SJSA1 (cell line): ENCODE measurements at places on chromosomes 7 and 10. TPM values are rescaled to one million over a fixed set of nuclear protein-coding genes. Genes with fewer than 3 reads are reported as not detected.

GRCh38 chr7:151304856-151305255, 36.8 kb upstream of the NUB1 start:
- H3K27me3 ChIP-seq, result peaks cover 15% of the 10 kb centered on the region; the same call in 1 of the 2 replicates
- H3K4me1 ChIP-seq, result peaks cover 4% of the 10 kb centered on the region

- H3K4me3 ChIP-seq, result no peak overlapping the region
- no peak overlapping the region for H3K27ac ChIP-seq
- H3K36me3 ChIP-seq, result no peaks in the 10 kb centered on the region
- no peaks in the 10 kb centered on the region for H3K4me1 ChIP-seq
- DNase-seq, result no peak
These were observed 283.4 kb upstream of the AOAH start for GRCh38 chr7:37007691-37008090.

- DNase-seq, result no peak
- peaks cover 6% of the 10 kb centered on the region; the same call in 1 of the 2 replicates for H3K27me3 ChIP-seq
- no peak overlapping the region for H3K4me3 ChIP-seq
- no peaks in the 10 kb centered on the region for H3K4me1 ChIP-seq
- H3K36me3 ChIP-seq, result no peaks in the 10 kb centered on the region
- no peak overlapping the region for H3K27ac ChIP-seq
These were observed 27.9 kb upstream of the GATA3 start for GRCh38 chr10:8026349-8027259.

GRCh38 chr7:16193631-16194030, 227.7 kb downstream of the CRPPA start:
- no peak overlapping the region for H3K4me3 ChIP-seq
- H3K27me3 ChIP-seq, result no peaks in the 10 kb centered on the region
- H3K27ac ChIP-seq, result peak overlapping the region; percentile 45
- H3K36me3 ChIP-seq, result no peaks in the 10 kb centered on the region
- H3K4me1 ChIP-seq, result peaks cover 7% of the 10 kb centered on the region; the same call in 1 of the 2 replicates
- peak; percentile 12 for DNase-seq

- H3K27me3 ChIP-seq, result 0 out of 2 replicates have a peak, but pooled peaks cover 5% of the 10 kb centered on the region
- DNase-seq, result no peak
- no peaks in the 10 kb centered on the region; the same call in 1 of the 2 replicates for H3K4me1 ChIP-seq
- no peak overlapping the region for H3K27ac ChIP-seq
- H3K36me3 ChIP-seq, result no peaks in the 10 kb centered on the region
These were observed 23.5 kb upstream of the KCNMA1 start for GRCh38 chr10:77661100-77661499.

- no peak overlapping the region for H3K4me3 ChIP-seq
- H3K4me1 ChIP-seq, result peaks cover 72% of the 10 kb centered on the region
These were observed 3.1 kb downstream of the JCAD start for GRCh38 chr10:30056281-30056680.

GRCh38 chr7:30596014-30596641, 1.4 kb downstream of the GARS1 start:
- DNase-seq, result no peak
- H3K36me3 ChIP-seq, result peaks cover 23% of the 10 kb centered on the region
- H3K27ac ChIP-seq, result no peak overlapping the region; the same call in 1 of the 2 replicates
- no peaks in the 10 kb centered on the region for H3K27me3 ChIP-seq

DNA sequence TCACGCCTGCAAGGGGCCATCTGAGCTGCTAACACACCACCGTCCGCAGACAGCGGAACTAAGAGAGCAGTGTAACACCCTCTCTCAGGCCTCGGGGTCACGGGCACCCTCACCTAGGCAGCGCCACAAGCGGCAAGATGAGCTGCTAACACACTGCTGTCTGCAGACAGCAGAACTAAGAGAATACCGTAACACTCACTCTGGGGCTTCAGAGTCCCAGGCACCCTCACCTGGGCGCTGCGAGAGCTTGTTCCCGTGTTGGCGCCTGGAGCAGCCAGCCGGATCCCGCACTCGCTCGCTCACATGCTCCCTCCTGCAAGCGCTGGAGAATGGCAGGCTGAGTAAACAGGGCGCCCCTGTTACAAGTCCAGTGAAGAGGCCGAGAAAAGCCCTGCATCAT, 160.2 kb downstream of the SRPK2 start:
- DNase-seq, result no peak
- 0 out of 2 replicates have a peak, but pooled peaks cover 2% of the 10 kb centered on the region for H3K36me3 ChIP-seq
- no peak overlapping the region for H3K4me3 ChIP-seq
- peaks cover 11% of the 10 kb centered on the region for H3K4me1 ChIP-seq
- H3K27me3 ChIP-seq, result no peaks in the 10 kb centered on the region

GRCh38 chr7:108002726-108003598, at the start of gene LAMB1:
LAMB1 (minus strand) TSS chr7:108003161; CDS start chr7:108002885, 276 bp downstream.
- peaks cover 43% of the 10 kb centered on the region for H3K36me3 ChIP-seq
- peaks cover 54% of the 10 kb centered on the region for H3K4me1 ChIP-seq
- DNase-seq, result peak; percentile 91

DNA sequence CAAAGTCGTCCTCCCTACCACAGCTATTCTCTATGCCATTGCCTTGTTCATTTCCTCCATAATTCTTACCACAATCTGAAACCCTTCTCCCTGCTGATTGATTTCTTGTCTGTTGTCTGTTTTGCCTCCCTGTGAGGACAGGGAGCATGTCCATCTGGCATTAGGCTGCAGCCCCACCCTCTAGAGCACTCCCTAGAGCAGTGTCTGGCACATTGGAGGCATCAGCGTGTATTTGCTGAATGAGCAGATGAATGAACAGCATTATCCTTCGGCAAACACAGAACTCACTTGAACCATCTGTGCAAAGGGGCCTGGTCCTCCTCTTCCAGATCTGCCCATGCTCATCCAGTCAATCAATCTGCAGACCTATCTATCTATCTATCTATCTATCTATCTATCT, 5.1 kb upstream of the DMBT1 start:
- H3K36me3 ChIP-seq, result no peaks in the 10 kb centered on the region
- no peak overlapping the region for H3K4me3 ChIP-seq
- H3K27me3 ChIP-seq, result peaks cover 1% of the 10 kb centered on the region
- no peak overlapping the region for H3K27ac ChIP-seq
- no peak for DNase-seq

- H3K4me3 ChIP-seq, result no peak overlapping the region
- DNase-seq, result peak; percentile 58
- H3K36me3 ChIP-seq, result no peaks in the 10 kb centered on the region
- H3K27ac ChIP-seq, result peak overlapping the region; percentile 85
These were observed 66.9 kb upstream of the SLC25A13 start for GRCh38 chr7:96388620-96389383.

DNA sequence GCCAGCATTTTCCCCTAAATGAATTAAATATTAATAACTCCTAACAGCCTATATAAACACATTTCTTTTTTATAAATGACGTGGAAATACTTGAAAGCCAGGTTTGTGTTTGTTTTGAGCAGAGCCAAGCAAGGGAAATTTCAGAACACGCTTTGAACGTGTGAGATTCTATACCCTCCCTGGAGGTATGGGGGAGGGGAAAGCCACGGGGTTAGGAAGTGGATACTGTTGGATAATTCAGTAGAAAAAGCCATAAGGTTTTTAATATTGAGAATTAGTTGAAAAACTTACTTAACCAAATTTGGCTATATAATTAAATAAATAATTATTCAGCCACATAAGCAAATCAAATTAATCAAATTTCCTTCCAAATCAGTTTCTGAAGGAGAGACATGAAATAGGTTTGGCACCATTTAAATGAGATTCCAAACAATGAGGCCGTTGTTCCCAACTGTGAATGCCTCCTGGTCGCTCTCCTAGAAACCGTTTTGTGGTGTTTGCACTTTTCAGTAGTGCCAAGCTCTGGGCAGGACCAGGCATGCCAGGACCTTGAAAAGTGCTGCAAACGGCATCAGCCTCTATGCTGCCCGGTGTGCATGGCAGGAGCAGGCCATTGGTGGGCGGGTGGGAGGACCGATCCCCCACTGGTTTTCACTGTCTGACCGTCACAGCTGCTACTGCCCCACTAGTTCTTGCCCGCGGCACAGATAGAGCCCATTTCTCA, 88.1 kb downstream of the SEPTIN14 start:
- H3K4me1 ChIP-seq, result no peaks in the 10 kb centered on the region
- H3K4me3 ChIP-seq, result no peak overlapping the region
- no peak overlapping the region for H3K27ac ChIP-seq
- no peak for DNase-seq

- H3K27ac ChIP-seq, result no peak overlapping the region
- H3K36me3 ChIP-seq, result no peaks in the 10 kb centered on the region
These were observed 3.2 kb downstream of the KNDC1 start for GRCh38 chr10:133162910-133163856.

DNA sequence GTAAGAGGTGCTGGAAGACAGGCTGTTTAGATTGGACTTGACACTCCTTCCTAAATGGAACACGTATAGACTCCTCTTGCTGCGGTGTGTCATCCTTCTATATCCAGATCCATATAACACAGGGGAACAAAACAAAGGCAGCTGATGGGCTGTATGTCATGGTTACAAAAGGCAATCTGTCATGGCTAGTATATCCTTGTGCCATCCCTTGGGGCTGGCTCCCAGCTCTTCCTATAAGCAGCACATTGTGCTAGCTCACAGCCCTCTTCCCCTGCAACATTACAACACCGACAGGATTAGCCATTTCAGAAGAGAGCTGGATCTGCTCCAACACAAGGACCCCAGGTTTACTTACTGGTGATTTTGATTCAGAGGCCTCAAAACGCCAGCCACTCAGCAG, 15.3 kb downstream of the LIPK start:
- no peaks in the 10 kb centered on the region for H3K36me3 ChIP-seq
- no peak overlapping the region for H3K4me3 ChIP-seq
- no peak for DNase-seq
- no peaks in the 10 kb centered on the region; the same call in 1 of the 2 replicates for H3K27me3 ChIP-seq

- H3K4me3 ChIP-seq, result no peak overlapping the region
- DNase-seq, result peak; percentile 70
- H3K36me3 ChIP-seq, result peaks cover 5% of the 10 kb centered on the region; the same call in 1 of the 2 replicates
- 0 out of 2 replicates have a peak overlapping the region, but pooled peaks have one; percentile 14 for H3K27ac ChIP-seq
- no peaks in the 10 kb centered on the region for H3K27me3 ChIP-seq
- H3K4me1 ChIP-seq, result peaks cover 23% of the 10 kb centered on the region
These were observed 3.2 kb upstream of the NCOA4 start for GRCh38 chr10:46033602-46034011.

GRCh38 chr7:73738220-73738611, 386 bp downstream of the ABHD11 start:
- peak overlapping the region; percentile 61 for H3K4me3 ChIP-seq
- no peaks in the 10 kb centered on the region for H3K27me3 ChIP-seq
- H3K27ac ChIP-seq, result peak overlapping the region; percentile 53
- DNase-seq, result peak; percentile 82
- H3K36me3 ChIP-seq, result peaks cover 32% of the 10 kb centered on the region

DNA sequence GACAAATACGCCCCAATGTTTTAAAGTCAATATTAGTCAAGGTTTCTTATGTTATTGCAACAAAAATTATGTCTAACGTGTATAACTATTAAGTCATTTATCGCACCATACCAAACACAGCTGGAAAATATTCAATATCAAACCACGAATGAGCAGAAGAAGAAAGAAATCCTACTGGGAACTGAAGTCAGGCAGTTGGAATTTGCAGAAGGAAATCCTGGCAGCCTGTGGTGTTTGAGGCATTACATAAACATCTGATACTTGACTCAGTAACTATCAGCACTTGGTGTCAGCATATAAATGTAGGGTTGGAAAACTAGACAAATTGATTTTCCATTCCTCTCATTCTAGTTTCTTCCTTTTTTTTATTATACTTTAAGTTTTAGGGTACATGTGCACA, 83.4 kb upstream of the NUPR2 start:
- no peak overlapping the region for H3K27ac ChIP-seq
- H3K27me3 ChIP-seq, result no peaks in the 10 kb centered on the region
- H3K4me1 ChIP-seq, result no peaks in the 10 kb centered on the region
- no peaks in the 10 kb centered on the region for H3K36me3 ChIP-seq

GRCh38 chr7:104956753-104957450, 57.1 kb upstream of the KMT2E start:
- H3K27me3 ChIP-seq, result no peaks in the 10 kb centered on the region
- peak; percentile 93 for DNase-seq
- H3K4me3 ChIP-seq, result no peak overlapping the region
- H3K4me1 ChIP-seq, result peaks cover 19% of the 10 kb centered on the region
- peak overlapping the region; percentile 56 for H3K27ac ChIP-seq
- H3K36me3 ChIP-seq, result no peaks in the 10 kb centered on the region

DNA sequence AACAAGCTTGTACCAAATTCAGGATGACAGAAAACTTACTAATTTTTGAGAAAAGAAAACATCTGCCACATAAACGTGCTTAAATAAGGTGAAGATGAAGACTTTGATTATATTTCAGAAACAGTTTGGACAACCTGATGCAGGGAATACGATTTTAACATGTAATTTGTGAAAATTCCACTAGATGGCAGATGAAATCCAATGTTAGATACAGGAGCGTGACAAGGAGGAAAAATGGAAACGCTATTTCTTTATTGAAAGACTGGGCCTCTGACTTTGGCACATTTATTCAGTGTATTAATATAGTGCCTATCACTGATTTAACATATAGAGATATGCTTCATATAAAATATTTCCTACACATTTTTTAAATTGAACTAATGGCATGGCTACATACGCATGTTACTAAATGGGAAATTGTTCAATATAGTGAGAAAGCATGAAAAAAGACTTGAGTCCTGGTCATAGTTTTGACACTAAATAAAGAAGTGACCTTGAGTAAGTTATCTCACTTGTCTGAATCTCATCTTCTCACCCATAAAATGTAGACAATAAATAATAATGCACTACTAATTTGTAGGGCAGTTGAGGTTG, 60.7 kb downstream of the CD36 start:
- peak; percentile 63 for DNase-seq
- H3K27me3 ChIP-seq, result no peaks in the 10 kb centered on the region
- H3K36me3 ChIP-seq, result no peaks in the 10 kb centered on the region

DNA sequence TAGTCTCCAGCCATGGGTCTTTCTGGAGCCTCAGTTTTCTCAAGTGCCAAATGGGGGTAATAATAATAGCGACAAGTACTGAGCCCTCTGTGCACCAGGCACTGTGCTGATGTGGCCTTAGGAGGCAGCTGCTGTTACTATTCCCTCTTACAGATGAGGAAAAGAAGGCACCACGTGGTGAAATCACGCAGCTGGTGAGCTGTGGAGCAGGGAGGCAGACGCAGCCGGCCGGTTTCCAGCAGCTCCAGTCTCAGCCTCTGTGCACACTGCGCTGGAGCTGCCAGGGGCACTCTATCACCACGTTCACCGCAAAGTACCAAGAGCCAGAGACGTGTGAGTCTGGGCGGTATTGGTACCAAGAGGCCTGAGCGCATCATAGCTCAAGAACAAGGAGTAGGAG, 9.6 kb downstream of the PYROXD2 start:
- H3K36me3 ChIP-seq, result peaks cover 16% of the 10 kb centered on the region
- H3K4me1 ChIP-seq, result peaks cover 17% of the 10 kb centered on the region
- no peak for DNase-seq
- no peak overlapping the region for H3K4me3 ChIP-seq

GRCh38 chr10:93150289-93150688, 76.6 kb downstream of the CYP26A1 start:
- no peak overlapping the region for H3K4me3 ChIP-seq
- H3K36me3 ChIP-seq, result no peaks in the 10 kb centered on the region
- H3K27ac ChIP-seq, result no peak overlapping the region
- peaks cover 20% of the 10 kb centered on the region for H3K4me1 ChIP-seq
- no peak for DNase-seq

GRCh38 chr7:122746948-122747347, 44.2 kb upstream of the RNF148 start:
- H3K4me3 ChIP-seq, result no peak overlapping the region
- no peaks in the 10 kb centered on the region for H3K4me1 ChIP-seq
- H3K27ac ChIP-seq, result no peak overlapping the region
- H3K27me3 ChIP-seq, result no peaks in the 10 kb centered on the region
- DNase-seq, result no peak
- H3K36me3 ChIP-seq, result no peaks in the 10 kb centered on the region

LRRC17 gene
- total RNA-seq, result 8.3 and 10.9 TPM in 2 replicates

UPK3BL2 gene
- total RNA-seq, result 0.24 and 1.6 TPM in 2 replicates

THSD7A gene
- not detected in 2 replicates for total RNA-seq

PTPN20 gene
- not detected in 2 replicates for total RNA-seq

LIPM gene
- not detected in 2 replicates for total RNA-seq

TMEM213 gene
- not detected in 2 replicates for total RNA-seq

GPR26 gene
- total RNA-seq, result not detected in 2 replicates

CPA4 gene
- 12.0 and 14.7 TPM in 2 replicates for total RNA-seq

NUTM2E gene
- total RNA-seq, result 0.05 TPM in 1 of 2 replicates, not detected in the other
